ENCODE measurements at places on chromosomes 3 and 15. TPM values are rescaled to one million over a fixed set of nuclear protein-coding genes. Genes with fewer than 3 reads are reported as not detected.

Gene SCN5A
- total RNA-seq = not detected

Gene ANKDD1A
- 13.4 TPM for total RNA-seq

Gene RARRES1
- not detected for total RNA-seq

Gene ZIC1
- not detected for total RNA-seq

Gene HGD
- total RNA-seq = 0.23 TPM

Gene IL12A
- 1.4 TPM for total RNA-seq

Gene PLSCR4
- total RNA-seq = not detected
